ENCODE measurements at places on chromosomes 12 and 14.

GRCh38 chr12:7694556-7695236 is 879 bp downstream of the GDF3 start:
- no peak for DNase-seq

DNA sequence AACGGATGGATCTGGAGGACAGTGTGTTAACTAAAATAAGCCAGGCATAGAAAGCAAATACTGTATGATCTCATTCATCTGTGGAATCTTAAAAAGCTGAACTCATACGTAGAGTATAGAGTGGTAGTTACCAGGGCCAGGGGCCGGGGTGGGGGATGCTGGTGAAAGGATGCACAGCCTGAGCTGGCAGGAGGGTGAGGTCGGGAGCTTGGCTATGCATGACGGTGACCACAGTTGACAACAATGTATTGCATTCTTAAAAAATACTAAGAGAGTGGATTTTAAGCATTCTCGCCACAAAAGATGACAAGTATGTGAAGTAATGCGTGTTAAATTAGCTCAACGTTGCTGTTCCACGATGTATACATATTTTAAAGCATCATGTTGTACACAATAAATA is 351.3 kb downstream of the TMEM121 start:
- no peak for DNase-seq

- DNase-seq = no peak
Observed at GRCh38 chr12:9786726-9787717, 26.3 kb upstream of the CD69 start.

- DNase-seq = peak; percentile 64
Observed at GRCh38 chr14:104563742-104564615, 15.6 kb upstream of the C14orf180 start.

DNA sequence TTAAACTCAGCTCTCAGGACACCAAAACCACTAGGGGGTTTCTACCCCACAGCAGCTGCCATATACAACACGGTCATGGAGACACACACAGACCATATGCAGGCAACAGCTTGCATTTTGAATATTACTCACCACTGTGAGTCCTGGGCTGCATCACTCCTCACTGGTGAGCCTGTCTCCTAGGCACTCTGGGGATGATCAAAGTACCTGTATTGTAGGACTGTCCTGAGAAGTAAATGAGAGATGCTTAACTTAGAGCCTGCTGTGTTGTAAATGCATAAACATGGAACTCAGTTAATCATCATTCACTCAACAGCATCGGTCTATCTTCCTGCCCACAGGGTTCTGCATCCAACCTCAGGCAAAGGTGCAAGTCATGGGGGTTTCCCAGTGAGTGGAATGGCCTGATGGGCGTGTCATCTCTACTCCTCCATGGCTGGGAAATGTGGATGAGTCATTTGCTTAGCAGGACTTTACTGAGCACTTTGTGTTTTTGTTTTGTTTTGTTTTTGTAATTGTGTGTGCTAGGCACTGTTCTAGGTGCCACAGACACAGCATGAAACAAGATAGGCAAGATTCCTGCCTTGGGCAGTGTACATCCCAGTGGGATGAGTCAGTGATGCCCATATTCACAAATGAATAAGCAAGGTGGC is 1141.2 kb upstream of the TMEM132C start:
- peak; percentile 11 for DNase-seq
